ENCODE measurements at places on chromosomes 1 and 21. TPM values are rescaled to one million over a fixed set of nuclear protein-coding genes. Genes with fewer than 3 reads are reported as not detected.

The FOXO6 gene
- polyA plus RNA-seq: 0.59 TPM

The NR5A2 gene
- not detected for polyA plus RNA-seq

The UBE2Q1 gene
- 61.1 TPM for polyA plus RNA-seq

The SWT1 gene
- 9.3 TPM for polyA plus RNA-seq

The FCRL5 gene
- not detected for polyA plus RNA-seq

The GNG12 gene
- 0.35 TPM for polyA plus RNA-seq

The RNU1-4 gene
- polyA plus RNA-seq: under 0.01 TPM

The RNU1-1 gene
- under 0.01 TPM for polyA plus RNA-seq

The CFH gene
- not detected for polyA plus RNA-seq

The CD48 gene
- not detected for polyA plus RNA-seq

The TFF3 gene
- not detected for polyA plus RNA-seq

The HTR6 gene
- not detected for polyA plus RNA-seq

The HS2ST1 gene
- polyA plus RNA-seq: 22.2 TPM

The CHD5 gene
- polyA plus RNA-seq: 22.0 TPM

The GNAI3 gene
- 10.9 TPM for polyA plus RNA-seq
